ENCODE measurements at places on chromosomes 12 and 14.
A peak's percentile ranks its signal among the peaks of the same experiment; 100 is the strongest.

DNA sequence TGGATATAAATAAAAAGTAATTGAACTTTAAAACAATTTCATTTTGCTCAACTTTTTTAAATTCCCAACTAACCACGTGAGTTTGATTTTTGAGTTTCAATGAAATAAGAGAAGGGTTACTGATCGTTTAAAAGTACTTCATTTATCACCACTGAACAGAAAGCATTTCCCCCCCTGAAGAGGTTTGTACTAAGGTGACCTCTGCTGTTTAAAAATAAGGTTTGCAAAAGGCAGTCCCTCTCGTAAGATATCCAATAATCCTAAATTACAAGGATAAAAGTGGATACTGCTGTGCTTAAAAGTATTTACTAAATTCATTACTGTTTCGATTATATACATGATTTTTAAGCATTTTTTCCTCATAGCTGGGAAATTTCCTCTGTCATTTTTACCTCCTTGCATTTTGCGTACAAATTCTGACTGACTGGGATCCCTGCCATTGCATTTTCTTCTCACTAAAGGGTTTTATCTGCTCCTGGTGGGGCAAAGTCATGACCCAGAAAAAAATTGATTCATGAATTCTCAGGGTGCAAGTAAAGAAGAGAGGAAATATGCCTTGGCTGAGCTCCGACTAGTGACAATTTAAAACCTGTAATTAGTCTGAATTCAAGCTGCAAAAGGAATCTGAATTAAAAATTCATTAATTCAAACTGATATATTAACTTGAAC, 463.8 kb downstream of the PRKD1 start:
- DNase-seq, result no peak

DNA sequence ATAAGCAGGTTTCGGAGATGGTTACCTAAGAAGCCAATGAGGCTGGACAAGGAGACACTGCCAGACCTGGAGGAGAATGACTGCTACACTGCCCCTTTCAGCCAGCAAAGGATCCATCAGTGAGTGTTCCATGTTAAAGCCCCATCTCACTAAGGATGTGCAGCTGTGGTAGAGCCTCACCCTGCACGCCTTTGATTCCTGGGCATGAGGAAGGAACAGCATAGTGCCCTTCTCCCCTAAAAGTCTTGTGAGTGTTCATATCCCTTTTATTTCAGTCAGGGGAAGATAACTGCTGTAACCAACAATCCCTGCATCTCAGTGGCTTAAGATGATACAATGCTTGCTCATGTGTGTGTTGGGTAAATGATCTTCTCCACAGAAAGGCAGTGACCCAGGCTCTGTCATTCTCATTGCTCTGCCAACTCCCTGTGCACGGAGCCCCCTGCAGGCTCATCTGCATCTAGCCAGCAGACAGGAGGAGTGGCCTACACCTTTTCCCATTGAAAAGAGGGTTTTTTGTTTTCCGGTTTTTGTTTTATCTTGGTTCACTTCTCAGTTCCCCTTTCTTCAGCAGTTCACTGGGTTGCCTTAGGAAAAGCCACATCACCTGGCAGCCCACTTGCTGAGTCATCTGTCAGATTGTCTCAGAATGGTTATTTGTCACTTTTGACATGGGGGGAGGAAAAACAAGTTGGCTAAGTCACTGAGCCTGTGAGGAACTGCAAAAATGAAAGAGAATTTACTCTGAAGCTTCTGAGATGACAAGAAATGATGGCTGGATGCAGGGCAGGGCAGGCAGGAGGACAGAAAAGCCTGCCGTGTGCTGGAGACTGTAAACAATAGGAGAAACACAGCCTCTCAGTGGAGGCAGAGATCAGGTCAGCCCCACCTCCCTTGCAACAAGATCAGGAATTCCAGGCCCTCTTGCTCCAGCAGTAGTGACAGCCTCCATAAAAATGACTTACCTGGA, 193.3 kb downstream of the ANO4 start:
- no peak for DNase-seq

DNA sequence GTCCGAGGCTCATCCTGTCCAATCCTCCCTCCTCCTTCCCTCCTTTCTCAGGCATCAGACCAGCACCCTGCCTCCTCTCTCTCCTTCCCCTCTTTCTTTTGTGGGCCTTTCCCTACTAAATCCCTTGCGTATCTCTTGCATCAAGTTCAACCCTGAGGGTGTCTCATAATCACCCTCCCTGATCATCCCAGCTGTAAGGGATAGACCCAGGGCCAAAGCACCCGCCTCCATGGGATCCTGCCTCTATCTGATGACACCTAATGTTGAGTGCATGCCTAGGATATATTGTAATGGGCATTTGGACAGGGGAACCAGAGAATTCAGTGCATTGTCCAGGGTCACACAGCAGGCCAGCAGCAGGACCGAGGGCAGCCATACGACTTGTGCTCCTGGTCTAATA, 84.9 kb downstream of the PHETA1 start:
- DNase-seq, result no peak

GRCh38 chr12:28191051-28192048, 1.1 kb downstream of the CCDC91 start:
- DNase-seq, result peak; percentile 86

- DNase-seq, result no peak
These were observed 295.2 kb upstream of the SRRM4 start for GRCh38 chr12:118685983-118686607.

- no peak for DNase-seq
These were observed 55.3 kb downstream of the PLEKHG3 start for GRCh38 chr14:64759555-64759938.

Data from erythroblast (primary cell).